ENCODE measurements at places on chromosomes 1 and 21.
A peak's percentile ranks its signal among the peaks of the same experiment; 100 is the strongest.

GRCh38 chr1:103948526-103948925, 198.8 kb downstream of the AMY1C start:
- no peak for DNase-seq

DNA sequence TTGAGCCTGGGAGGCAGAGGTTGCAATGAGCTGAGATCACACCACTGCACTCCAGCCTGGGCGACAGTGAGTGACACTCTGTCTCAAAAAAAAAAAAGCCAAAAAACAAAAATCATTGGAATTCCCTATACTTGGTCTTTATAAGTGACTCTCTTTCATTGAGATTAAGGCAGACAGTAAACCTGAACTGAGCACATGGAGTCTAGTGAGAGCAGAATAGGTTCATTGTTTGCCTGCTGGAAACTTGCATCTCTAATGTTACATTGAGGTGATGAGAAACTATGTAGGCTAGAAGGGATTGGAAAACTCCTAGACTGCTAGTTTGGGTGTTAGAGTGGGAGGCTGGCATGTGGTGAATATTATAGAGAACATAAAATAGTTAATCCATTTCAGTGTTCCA, 25.4 kb downstream of the MAST2 start:
- DNase-seq: no peak

DNA sequence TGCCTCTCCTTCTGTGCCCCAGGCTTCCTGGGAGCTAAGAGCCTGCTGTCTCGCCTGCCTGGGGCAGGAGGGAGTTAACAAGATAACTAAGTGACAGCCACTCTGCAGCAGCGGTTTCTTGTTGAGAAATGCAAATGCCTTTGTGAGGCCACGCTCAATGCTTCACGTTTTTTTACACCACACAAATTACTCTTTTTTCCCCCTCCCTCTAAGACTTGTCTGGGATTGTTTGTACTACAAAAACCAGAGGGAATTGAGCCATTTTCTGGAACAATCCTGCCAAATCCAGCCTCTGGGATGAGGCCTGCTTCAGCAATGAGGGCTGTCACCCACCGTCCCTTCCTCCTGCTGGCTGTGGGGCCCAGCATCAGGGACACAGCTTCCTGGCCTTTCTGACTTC, 119.6 kb downstream of the ACTL8 start:
- peak; percentile 96 for DNase-seq

DNA sequence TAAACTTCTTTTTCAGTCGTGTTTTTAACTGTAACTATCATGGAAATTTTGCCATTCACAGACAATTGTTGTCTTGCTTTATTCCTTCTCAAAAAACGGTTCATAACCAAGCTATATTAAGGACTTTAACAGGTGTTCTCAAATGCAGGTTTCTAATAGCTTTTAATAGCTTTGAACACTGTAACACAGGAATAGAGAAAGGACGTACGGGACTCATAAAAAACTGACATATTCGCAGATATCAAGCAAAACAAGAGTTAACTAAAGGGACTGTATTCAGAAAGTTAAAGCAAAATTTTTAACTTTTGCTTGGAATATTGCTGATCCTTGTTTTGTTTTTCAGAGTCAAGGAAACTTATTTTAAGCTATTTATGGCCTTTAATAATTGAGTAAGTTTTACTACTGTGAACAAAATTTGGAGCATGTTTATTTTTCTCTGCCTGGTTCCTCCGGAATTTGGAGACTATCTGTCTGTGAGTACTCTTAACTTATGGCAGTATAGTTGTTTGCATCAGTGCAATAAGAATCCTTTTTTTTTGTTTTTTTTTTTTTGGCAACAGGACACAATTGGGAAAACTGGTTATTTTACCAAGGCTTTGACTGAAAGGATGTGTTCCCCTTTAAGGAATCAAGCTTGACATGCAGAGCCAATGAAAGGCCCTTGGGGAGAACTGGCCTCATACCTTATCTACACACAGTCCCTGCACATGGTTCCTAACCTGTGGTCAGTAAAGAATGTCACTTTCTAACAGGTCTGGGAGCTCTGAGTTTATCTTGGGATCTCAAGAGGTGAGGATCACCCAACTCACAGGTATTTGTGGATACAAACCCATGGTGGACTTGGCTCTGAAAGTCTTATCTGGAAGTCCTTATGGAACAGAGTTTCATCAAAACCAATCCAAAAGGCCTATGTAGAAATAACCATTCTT, 5.8 kb upstream of the CD46 start:
- no peak for DNase-seq

- DNase-seq: no peak
Observed at GRCh38 chr1:233245191-233245765, 50.2 kb downstream of the PCNX2 start.

DNA sequence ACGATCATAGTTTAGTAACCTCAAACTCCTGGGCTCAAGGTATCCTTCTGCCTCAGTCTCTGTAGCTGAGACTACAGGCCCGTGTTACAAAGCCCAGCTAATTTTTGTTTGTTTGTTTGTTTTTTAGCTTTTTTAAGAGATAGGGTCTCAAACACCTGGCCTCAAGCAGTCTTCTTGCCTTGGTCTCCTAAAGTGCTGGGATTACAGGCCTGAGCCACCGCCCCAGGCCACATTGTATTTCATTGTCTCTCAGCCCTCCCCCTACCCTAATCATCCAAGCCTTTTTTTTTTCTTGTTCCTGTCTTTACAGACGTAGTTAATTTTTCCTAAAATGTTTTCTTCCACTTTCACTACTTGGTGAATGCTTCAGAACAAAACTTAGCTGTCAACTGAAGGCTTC, 5.4 kb downstream of the CDC7 start:
- no peak for DNase-seq

- DNase-seq: no peak
Observed at GRCh38 chr1:11147197-11147770, 41.9 kb upstream of the ANGPTL7 start.

DNA sequence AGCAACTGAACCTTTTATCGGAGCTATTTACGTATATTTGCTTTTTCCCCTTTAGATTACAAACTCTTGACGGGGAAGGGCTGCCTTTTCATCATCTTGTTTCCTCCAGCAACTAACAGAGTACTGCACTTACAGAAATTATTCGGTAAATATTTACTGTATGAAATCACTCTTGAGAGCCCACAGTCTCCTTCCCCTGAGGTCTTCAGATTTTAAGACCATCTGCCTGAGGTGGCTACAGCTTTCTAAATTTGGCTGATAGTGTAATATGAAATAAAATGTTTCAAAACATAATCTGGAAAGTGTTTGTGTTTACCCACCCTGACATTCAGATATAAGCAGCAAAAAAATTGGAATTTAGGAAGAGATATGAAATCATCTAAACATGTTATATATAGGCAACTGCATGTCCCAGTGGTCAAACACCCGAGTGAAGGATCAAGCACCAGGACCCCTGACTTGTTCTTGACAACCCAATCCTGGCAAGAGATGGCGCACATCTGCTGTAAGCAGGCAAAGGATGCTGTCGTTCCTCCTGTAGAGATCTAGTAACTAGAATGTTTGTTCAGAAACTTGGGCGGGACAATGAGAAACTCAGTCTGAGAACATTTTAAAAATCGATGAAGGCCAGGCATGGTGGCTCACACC, 60.9 kb downstream of the SIPA1L2 start:
- no peak for DNase-seq

- DNase-seq: no peak
Observed at GRCh38 chr1:225872075-225872430, 10.1 kb downstream of the TMEM63A start.

GRCh38 chr1:73040811-73041210, 758.5 kb upstream of the NEGR1 start:
- no peak for DNase-seq

DNA sequence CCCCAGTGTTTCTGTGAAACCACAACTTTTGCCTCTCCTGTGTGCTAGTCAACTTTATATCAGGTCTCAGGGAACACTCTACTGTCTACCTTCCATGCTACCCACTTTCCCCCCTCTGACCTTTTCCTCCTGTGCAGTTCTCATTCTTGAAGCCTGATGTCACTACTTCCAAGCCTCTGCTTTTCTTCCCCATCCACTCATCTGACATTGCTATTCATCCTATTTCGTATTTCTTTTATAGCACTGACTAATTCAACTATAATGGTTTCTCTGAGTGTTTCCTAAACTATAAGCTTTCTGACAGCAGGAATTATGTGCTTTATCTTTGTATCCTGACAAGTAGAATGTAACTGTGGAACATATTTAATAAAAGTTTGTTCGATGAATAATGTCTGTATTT, 18.2 kb upstream of the DPH5 start:
- peak; percentile 10 for DNase-seq
